ENCODE measurements at places on chromosomes 7 and 10.

GRCh38 chr10:27464993-27465392 lies 39.1 kb upstream of the RAB18 start:
- DNase-seq = peak; percentile 4

GRCh38 chr7:33494474-33494873 lies 365.1 kb downstream of the BBS9 start:
- DNase-seq = no peak

DNA sequence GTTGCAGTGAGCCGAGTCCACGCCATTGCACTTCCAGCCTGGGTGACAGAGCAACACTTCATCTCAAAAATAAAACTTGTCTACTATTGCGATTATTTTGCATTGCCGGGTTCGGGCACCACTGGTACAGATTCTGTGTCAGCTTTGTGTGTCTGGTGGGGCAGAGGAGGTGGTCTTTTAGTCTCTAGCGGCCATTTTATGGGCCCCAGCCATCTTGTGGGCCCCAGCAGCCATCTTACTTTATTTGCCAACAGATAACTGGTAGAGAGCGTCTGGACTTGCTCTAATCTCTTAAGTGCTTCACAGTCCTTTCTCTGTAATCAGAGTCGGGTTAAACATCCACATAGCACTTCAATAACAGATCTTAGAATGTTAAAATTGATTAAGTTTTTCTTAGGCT lies 4.9 kb downstream of the BUD23 start:
- DNase-seq = no peak

GRCh38 chr7:141700848-141701371 lies 1.1 kb downstream of the DENND11 start:
- DNase-seq = no peak

- no peak for DNase-seq
Measured at GRCh38 chr7:75953931-75954330, 39.0 kb downstream of the POR start.

DNA sequence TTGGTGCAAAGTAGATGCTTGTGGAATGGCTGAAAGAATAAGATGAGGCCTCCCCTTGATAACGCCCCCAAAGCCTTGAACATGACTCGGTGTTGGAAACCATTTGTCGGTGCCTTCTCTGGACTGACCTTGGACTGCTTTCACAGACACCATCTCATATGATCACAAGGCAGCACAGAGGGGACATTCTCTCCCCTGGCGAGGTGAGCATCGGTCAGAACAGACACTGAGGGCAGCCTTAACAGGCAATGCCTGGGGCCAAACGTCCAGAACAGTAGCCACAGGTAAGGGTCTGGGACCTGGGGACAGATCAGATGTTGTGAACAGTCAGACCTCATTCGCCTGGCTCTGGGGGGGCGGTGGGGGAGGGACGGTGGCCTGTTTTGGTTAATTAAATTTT lies 2.8 kb upstream of the TRRAP start:
- no peak for DNase-seq

GRCh38 chr10:61634746-61635145 lies 28.0 kb upstream of the CABCOCO1 start:
- no peak for DNase-seq

GRCh38 chr10:97762816-97763215 lies 9.0 kb downstream of the SFRP5 start:
- DNase-seq = no peak

GRCh38 chr10:31707093-31708039 lies 221.3 kb downstream of the ARHGAP12 start:
- DNase-seq = peak; percentile 64

- DNase-seq = no peak
Measured at GRCh38 chr7:134890246-134891240, 95.8 kb upstream of the AGBL3 start.

GRCh38 chr10:129727071-129727470 lies 237.0 kb downstream of the EBF3 start:
- no peak for DNase-seq
